ENCODE measurements at places on chromosomes 11 and 22.

DNA sequence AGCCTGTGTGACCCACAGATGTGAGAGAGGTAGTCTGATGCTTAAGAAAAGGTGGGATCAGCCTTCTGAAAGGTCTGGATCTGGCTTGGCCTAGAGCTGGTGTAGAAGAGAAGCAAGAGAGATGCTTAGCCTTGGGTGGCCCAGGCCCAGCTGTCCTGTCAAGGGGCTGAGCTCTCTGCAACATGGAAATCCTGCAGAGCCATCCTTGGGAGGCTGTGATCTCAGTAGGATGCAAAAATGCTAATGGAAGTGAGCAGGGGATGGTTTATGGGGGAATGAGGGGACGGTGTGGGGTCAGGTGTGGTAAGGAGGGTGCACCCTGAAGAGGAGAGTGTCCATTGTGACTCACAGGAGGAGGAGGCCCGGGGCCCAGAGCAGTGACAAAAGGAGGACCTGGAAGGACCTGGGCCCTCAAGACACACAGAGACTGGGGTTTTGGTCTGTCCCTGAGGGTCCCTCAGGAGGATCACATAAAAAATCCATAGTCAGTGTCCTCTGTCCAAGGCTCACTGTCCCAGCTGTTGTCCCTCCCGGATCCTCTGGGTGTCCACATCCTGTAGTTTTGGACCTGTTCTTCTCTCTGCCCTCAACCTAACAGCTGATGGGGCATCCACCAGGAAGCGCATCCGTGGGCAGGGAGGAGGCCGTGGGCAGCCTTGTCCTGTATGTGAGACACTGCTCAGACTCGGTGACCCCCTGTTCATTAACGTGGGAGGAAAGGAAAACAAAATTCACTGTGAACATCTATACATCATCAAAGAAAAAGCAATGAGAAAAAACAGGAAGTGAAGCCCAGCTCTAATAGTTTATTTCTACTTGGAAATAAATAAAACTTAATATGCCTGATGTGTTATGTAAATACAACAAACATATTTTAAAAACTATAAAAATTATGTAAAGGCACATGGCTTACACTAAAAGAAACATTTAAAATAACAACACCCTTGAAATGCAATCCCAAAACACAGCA is 129.8 kb downstream of the ZNF280B start:
- DNase-seq: no peak

DNA sequence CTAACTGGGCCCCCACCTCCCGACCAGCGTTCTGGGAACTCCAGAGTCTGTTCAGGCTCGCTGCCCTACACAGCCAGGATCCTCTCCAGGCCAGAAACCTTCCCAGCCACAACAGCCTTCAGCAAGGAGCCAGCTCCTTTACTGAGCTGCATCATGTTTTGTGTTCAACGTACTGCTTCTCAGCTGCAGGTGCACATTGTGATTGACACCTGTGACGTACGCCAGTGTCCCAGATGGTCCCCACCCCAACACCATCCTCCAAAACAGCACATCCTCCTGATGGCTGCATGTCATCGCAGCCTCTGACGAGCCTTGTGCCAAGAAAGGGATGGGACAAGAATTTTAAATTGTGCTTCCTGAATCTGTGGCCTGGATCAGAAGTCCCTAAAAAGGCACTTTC is 117.5 kb downstream of the SPATA19 start:
- DNase-seq: no peak

DNA sequence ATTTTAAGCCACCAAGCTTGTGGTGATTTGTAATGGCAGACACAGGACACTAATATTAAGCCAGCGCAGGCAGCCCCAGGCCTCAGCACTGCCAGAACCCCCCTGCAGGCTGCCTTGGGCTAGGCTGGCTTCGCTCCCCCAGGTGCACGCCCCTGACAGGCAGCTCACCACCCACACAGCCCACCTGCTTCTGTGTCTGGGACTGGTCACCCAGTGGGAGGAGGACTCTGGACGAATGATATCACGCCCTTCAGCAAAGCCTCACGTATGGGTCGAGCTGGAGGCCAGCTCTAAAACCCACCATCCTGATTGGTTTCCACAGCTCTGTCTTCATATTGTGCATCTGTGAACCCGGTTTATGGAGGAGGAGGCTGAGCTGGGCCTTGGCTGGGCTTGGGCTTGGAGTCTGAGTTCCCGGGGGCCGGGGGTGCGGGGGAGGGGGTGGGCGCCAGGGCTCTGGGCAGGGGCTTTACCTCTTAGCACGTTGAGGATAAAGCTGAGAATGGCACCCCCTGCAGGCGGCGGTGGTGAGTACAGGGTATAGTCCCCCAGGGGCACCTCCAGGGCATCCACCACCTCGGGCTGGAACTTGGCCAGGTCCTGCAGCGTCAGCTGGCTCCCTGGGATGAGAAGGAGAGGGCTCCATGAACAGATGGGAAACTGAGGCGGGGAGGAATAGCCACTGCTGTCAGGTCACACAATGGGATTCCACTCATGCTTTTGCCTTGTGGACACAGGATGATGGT is 13.8 kb downstream of the GGT5 start:
- DNase-seq: peak; percentile 60

DNA sequence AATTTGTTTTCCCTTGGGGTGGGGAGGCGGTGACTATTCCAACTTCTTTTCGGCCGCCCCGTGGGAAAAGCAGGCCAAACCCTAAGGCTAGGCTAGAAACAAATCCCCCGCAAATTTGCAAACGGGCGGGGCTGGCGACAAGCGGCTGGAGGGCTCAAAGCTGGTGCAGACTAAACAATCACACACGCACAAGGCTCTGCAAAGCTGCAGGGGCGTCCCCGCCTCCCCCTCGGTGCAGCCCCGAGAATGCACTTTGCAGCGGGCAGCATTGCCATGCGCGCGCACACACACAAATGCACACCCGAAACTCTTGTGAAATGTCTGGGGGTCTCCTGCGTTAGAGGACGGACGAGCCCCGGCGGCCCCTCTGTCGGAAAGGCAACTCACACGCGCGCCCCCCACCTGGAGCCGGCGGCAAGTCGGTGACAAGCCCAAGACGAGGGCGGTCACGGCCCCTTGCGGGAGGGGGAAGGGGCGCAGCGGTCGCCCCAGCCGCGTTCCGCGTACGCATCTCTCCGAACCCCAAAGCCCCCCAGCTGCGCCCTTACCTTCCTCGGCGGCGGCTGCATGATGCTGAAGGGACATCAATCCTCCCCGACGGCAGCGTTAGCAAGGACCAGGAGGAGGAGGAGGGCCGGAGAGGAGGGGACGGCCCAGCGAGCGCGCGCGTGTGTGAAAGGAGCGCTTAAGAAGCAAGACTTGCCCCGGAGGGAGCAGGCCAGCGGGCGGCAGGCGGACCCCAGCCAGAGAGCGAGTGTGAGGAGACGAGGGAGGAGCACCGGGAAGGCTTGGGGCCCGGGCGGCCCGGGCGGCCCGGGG is 600 bp downstream of the FCHSD2 start:
- DNase-seq: peak; percentile 54

GRCh38 chr11:108221911-108222573 is 396 bp downstream of the NPAT start:
- peak; percentile 50 for DNase-seq

- DNase-seq: no peak
These were observed 45.6 kb downstream of the ARFGAP3 start for GRCh38 chr22:42811459-42811858.

DNA sequence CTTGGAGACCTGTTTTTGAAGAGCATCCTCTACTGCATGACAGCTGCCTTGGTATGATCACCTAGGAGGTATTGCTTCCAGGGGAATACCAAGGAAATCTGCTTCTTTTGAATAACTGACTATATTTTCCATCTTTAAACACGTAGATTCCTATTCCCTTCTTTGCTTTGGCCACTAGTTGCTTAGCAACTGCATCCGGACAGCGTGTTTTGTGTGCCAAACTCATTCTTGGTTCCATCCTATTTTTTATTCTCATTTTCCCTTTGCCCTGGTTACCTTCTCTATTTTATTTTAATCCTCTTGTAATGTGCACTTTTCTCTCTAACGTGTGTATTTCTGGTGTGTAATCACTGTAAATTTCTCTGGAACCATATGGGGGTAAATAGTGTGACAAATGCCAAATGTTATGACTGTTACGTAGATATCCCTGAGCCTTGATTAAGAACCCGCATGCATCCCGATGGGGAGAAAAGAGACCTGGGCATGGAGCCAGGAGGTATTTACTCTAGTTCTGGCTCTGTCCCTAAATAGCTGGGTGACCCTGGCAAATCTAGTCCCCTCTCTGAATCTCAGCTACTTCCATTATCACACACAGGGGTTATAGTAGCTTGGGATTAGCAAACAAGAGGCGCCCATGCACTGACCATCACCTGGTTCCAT is 241.7 kb downstream of the MIAT start:
- no peak for DNase-seq
